NCI-H1105 treated with DMSO at 0.1 percent for 48 hours (cell line): ENCODE measurements at places on chromosomes 6 and 20.
A peak's percentile ranks its signal among the peaks of the same experiment; 100 is the strongest.

DNA sequence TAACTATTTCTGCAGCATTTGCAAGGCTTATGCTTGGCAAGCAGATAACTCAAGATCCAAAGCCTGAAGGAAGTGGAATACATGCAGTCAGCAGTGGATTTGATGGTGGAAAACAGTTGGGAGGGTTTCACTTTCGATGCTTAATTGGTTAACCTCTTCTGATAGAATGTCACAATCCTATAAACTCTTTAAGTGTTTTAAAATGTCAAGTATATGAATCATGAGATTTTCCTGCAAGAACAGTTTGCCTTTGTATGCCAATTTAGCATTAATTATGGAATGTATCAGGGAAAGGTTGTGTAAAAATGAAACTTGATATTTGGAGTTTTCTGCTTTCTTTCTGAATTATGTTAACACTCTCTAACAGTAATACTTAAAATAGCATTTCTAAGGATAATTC, 36.6 kb downstream of the NKX2-4 start:
- no peak for DNase-seq

- no peak for DNase-seq
Measured at GRCh38 chr6:3427687-3428085, 29.2 kb downstream of the SLC22A23 start.

- DNase-seq = no peak
Measured at GRCh38 chr20:9110365-9110764, 41.5 kb downstream of the PLCB4 start.

- no peak for DNase-seq
Measured at GRCh38 chr6:91634791-91635190, 1047.9 kb upstream of the MAP3K7 start.

DNA sequence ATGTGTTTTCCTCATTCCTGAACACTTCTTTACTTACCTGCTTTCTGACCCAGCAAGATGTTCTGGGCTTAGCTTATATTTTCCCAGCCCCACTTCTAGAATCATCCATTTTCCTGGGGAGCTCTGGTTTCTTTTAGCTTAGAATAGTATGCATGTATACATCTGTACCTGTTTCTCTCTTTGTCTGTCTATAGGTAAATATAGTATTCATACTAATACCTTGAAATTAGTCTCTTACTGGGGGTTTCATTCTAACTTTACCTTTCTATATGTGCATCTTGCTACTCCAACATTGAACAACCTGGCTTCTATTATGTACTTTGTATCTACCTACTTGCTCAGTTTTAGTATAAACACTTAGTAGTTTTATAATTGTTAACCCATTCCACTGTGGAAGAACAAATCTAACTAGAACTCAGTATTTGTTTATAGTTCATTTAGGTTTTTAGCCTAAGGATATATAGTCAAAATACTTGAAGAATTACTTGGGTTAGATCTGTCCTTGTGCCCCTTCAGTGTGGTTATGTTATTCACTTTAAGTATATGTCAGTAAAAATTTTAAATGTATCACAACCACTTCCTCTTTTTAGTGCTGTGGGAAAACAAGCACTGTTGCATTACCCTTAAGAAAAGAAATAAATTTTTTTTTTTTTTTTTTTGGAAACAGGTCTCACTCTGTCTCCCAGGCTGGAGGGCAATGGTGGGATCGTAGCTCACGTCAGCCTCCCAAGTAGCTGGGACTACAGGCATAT, 54.0 kb downstream of the ASXL1 start:
- no peak for DNase-seq

DNA sequence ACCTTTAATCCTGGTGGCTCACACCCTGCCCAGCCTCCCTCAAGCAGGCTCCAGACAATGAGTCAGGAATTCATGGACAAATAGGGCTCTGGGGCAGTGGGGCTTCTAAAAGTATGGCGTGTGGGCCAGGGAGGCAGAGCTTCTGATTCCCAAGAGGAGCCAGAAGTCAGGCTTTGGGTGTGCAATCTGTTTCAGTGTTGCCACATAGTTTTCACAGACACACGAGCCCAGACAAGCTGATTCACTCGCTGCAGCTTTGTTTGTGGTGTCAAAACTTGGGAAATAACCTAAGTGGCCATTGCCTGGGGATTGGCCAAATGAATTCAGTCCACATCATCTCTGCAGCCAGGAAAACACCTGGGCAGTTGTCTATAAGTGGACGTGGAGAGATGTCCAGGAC, 9.2 kb downstream of the PEDS1 start:
- no peak for DNase-seq

GRCh38 chr6:122153557-122153956, 245.9 kb upstream of the HSF2 start:
- no peak for DNase-seq

- peak; percentile 81 for DNase-seq
Measured at GRCh38 chr6:79797912-79798311, 149.4 kb downstream of the ELOVL4 start.

- no peak for DNase-seq
Measured at GRCh38 chr6:72418495-72418894, 203.4 kb upstream of the KCNQ5 start.

- no peak for DNase-seq
Measured at GRCh38 chr20:36155991-36156390, 1.5 kb downstream of the EPB41L1 start.

DNA sequence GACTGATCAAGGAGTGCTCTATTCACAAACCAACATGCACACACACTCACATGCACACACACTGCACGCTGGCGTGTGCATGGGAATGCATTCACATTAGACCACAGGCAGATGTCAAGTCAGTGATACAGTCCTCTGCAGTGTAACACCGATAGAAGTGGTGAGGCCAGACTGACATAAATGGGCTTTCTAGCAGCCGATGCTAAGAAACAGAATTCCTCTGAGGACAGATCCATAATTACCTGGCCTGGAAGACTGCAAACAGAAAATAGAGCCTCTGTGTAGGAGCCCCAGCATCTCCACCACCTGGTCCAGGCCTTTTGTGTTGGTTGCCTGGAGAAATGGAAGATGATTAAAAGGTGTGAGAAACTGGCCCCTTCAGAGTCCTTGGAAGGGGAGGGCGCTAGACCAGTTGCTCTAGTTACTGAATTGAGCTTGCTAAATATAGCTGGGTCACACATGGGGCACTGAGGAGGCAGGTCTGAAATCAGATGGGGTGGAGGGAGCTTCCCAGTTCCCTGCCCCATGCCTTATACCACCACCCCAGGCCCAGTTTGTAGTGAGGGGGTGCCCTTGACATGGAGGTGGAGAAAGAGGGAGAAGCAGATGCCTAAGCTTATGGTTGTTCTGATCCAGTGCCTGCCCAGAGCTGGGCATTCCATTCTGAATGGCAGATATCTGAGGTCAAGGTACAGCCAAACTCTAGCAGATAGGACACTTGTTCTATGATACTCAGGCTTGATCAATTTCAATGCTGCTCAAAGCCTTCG, 233.8 kb downstream of the LRFN2 start:
- DNase-seq = no peak

GRCh38 chr20:60558486-60558885, 600.3 kb downstream of the CDH26 start:
- no peak for DNase-seq

DNA sequence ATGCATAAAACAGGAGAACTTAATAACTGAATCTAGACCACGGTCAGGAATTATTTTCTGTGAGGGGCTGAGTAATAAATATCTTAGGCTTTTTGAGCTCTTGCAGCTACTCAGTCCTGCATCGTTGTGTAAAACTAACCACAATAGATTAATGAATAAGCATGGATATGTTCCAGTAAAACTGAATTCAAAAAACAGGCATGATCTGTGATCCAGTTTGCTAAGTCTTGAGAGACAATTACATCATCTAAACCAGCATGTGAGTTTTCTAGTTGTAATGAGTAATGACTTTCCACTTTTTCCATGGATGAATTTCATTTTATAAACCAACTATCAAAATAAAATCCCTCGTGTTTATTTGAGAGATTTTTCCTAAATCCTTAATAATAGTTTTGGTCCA, 336.8 kb downstream of the RFPL4B start:
- DNase-seq = no peak

GRCh38 chr6:157236040-157236725, 87.1 kb downstream of the TMEM242 start:
- no peak for DNase-seq

GRCh38 chr20:40781327-40782042, 92.4 kb upstream of the MAFB start:
- no peak for DNase-seq

- no peak for DNase-seq
Measured at GRCh38 chr6:124721331-124721730, 240.9 kb upstream of the RNF217 start.

GRCh38 chr20:50070361-50070760, 42.6 kb downstream of the UBE2V1 start:
- no peak for DNase-seq
